ENCODE measurements at places on chromosomes 6 and 20. TPM values are rescaled to one million over a fixed set of nuclear protein-coding genes. Genes with fewer than 3 reads are reported as not detected.

- no peak for DNase-seq
Observed at GRCh38 chr6:147676495-147677199, 168.2 kb downstream of the SAMD5 start.

DNA sequence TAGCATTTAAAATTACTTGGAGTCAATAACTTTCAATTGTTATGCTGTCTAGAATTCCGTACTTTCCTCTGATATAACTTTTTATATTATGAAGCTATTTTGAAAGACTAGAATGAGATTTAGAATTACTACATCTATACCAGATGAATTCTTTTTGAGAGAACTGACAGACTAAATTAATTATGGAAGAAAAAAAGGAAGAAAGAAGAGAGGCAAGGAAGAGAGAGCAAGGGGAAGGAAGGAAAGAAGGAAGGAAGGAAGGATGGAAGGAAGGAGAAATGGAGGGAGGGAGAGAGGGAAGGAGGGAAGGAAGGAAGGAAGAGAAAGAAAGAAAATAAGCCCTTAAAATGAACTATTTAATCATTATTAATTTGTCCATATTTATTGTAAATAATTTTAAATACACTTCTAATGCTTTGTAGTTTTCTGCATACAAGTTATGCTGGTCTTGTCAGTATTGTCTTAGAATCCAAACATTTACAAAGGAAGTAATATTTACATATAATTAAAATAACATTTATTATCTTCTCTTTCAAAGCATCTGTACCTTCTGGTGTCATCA lies 280.4 kb upstream of the HSF2 start:
- no peak for DNase-seq

The TGM3 gene
- polyA plus RNA-seq, result not detected

- no peak for DNase-seq
Observed at GRCh38 chr6:6495851-6496250, 92.7 kb upstream of the LY86 start.

The RBM24 gene
- 19.9 TPM for polyA plus RNA-seq

DNA sequence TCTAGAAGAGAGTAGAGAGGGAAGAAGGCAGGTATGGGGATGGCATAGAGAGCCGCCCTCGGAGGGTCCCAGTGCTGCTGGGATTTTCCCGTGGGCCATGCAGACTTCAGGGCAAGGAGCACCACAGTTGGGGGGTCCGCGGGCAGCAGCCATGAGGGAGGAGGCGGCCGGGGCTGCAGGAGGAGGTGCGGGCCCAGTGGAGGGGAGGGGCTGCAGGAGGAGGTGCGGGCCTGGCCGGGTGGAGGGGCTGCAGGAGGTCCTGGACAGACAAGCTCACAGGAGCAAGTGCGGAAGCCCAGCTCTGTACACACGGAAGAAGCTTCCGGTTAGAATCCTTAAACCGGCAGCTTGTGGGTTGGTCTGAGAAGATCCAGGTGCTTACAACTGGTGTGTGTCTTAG lies 34.6 kb upstream of the CHRNA4 start:
- DNase-seq, result no peak

DNA sequence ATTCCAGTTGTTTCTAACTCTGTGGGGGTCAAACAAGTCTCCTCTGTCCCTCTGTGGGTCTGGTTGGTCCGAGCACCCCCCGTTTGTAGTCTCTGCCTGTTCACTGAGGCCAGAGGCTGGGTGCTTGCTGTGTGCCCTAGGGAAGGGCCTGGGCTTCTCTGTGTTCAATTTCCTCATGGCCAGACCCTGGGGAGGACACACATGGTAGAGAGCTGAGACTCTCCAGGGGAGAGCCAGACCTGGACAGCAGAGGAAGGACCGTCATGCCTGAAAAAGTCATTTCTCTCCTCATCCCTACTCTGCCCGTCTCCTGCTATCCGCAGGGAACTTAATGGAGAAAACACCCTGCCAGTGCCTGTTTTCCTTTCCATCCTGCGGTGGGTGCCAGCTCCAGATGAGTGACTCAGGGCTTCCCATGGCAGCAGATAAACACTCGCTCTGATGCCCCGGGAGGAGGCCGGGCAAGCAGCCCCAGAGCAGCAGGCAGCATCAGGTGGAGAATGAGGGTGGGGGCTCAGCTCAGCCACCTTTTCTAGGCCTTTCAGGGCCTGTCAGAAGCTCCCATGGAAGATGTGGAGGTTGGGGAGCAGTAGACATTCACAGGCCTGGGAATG lies 51.9 kb downstream of the SNAI1 start:
- no peak for DNase-seq

The SLC17A5 gene
- 13.2 TPM for polyA plus RNA-seq

The CST2 gene
- polyA plus RNA-seq, result not detected

GRCh38 chr20:50113420-50114224 lies 672 bp upstream of the UBE2V1 start:
- DNase-seq, result no peak

DNA sequence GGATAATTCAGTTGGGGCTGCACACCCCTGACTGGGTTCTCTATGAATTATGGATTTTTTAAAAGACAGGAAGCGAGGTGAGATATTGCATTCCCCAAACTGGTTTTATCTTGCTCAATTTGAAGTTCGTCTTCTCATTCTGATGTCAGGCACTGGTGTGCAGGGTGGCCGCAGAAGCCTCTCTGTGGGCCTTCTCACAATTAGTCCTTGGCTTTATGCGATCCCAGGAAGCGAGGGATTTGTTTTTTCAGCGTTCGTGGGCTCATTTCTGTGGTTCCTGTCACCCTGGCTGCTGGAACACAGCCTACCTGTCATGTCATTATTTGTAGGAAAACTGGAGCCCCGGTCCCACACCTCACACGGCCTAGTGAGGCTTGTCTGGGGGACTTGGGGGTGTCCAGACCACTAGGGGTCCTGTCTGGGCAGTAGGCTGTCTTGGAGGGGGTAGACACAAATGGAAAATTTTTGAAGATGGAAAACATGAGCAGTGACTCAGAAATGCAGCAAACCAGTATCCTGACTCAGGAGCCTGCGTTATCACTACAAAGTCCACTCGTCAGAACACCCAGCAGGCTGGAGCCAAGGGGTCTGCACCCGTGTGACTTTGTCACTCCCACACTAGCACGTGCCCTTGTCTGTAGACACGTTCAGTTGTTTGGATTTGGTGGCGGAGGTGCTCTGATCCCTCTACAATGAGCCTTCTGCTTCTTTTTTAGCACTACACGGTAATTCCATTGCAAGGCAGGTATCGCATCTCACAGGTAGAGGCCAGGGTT lies 42.2 kb downstream of the GNAS-AS1 start:
- no peak for DNase-seq

DNA sequence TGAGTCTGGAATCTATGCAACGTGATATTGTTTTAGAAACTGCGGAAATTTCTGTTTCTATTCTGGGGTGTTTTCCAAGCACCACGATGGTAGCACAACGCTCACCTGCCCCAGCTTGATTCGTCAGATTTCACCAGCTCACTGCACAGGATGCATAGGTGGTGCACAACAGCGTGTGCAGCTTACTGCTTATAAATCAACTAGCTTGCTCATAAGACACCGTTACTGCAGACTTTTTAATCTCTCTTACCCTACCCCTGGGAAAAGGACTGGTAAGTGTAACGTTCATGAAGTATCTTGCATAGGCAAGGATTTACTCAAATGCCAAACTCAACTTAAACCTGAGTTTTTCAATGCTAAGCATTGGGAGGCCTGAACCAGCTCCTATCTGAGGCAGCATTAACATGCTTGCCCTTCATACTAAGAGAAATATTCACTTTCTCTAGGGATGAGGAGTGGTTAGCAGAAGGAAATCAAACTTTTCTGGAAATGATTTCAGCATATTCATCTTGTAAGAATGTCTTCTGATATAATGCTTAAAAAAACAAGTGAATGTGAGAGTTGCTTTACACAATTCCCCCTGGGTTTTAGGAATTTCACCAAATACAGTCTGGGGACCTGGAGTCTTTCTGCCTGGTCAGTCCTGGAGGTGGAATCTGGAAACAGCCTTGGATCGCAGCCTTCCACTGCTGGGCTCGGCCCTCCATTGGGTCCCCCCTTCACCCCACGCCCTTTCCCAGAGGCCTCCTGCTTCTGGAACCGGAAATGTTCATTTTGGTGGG lies 100.6 kb downstream of the DACT2 start:
- DNase-seq, result no peak

- DNase-seq, result no peak
Observed at GRCh38 chr6:34082864-34083626, 62.8 kb downstream of the GRM4 start.

The MACROD2 gene
- 1.3 TPM for polyA plus RNA-seq

The CDS2 gene
- polyA plus RNA-seq, result 25.2 TPM

- DNase-seq, result no peak
Observed at GRCh38 chr20:41183391-41183790, 46.0 kb downstream of the PLCG1 start.

- no peak for DNase-seq
Observed at GRCh38 chr20:24948939-24949679, at the start of gene CST7. Gene CST7 (plus strand): TSS chr20:24949269. CDS start chr20:24949506, 237 bp downstream.

DNA sequence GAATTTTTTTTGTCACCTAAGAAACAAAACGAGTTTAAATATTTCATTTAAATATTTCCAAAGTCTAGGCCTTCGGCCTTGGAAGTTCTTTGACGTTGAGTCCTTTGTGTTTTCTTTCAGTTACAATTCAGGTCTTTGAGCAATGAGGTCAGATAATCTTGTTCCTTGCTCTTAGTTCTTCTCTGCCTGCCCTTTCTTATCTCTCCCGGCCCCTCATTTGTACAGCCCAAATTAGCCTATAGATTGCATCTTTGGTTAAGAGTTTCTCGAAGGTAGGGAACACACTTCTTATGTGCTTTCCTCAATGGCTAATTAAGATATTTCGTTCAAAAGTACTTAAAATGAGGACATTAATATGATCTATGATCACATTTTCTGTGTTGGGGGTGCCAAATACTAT lies 18.5 kb downstream of the RPS12 start:
- no peak for DNase-seq

DNA sequence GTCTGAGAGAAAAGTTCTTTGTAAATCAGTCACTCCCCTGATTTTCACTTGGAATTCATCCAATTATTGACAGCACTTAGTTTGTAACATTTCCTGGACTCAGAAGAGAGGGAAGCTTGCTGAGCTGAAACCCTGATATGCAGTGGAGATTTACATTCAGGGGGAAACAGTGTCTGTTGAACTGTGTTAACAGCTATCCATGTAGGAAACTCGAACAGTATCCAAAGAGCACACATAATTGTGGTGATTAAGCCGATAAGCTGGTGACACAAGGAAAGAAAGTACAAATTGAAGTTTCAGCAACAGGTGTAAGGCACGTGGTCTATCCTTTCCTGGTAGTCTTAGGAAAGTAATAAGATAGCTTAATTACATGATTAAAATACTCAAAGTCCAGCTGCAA lies 78.1 kb upstream of the FLRT3 start:
- DNase-seq, result no peak

DNA sequence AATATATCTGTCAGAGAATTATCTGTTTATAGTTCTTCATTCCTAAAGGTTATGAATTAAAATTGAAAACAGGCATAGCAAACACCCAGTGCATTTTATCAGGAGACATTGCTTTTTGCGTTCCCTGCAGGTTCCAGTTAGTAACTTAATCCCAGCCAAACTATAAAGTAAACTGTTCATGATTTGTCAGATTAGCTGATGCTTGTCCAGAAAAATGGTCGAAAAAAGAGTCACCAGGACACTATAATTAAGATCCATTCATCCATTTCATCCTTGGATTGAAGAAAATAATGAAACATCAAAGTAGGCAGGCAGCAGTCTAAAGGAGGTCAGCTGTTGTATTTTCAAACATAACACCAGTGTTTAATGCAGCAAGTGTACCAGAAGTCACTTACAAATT lies 75.9 kb downstream of the EPHA7 start:
- no peak for DNase-seq

The SUMO4 gene
- 0.23 TPM for polyA plus RNA-seq

- no peak for DNase-seq
Observed at GRCh38 chr6:130070792-130071191, 52.4 kb downstream of the L3MBTL3 start.

GRCh38 chr6:123804787-123805540 lies 1.3 kb downstream of the NKAIN2 start:
- DNase-seq, result no peak

Measured in BJ (cell line).